Lower leg skin (tissue), 4 donors: ENCODE measurements at places on chromosomes 7 and 10.

DNA sequence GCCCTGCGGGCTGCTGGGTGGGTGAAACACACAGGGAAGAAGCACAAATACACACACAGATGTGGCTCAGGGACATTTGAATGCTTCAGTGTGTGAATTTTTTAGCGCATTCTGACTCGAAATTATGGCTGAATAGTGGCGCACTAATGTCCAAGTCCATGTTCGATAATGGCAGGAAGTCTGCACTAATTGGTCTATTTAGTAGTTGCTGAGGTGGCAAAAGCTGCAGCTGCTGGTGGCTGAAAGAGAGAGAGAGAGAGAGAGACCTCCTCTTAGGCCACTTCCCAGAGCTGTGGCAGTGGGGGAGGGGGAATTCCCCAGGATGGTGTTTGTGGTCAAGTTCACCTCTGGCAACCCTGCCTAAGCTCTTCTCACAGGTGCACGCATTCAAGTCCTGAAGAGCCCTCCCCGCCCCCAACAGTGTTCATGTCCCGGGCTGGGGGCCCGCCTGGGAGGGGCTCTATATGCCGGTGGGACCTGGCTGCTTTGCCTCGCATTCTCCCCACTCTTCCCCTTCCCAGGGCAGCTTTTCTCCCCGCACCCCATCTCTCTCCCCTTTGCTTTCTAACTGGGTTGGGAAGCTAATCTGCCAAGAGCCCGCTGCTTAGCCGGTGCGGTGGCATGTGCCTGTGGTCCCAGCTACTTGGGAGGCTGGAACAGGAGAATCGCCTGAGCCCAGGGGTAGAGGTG lies 6.0 kb upstream of the MNX1 start:
- no peak for DNase-seq

GRCh38 chr10:97689559-97690020 lies 2.5 kb upstream of the AVPI1 start:
- DNase-seq = peak; percentile 92

DNA sequence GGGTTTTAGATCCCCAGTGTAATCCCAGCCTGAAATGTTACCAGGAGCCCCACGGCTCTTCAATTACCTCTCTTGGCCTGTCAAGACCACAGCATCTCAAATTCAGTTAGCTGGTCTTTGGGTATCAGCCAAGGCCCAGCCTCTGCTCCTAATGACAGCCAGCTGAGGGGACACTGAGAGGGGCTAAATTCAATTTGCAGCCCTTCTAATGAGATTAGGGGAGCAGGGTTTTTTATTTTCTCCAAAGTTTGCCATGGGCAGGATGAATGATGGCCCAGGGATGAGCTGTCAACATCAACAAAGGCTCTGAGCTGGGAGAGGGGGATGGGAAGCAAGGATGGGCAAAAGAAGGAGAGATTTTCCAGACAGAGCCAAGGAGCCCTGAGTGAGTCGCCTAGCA lies 116.8 kb upstream of the TBX20 start:
- DNase-seq = no peak

- no peak for DNase-seq
These were observed 27.8 kb upstream of the TMEM178B start for GRCh38 chr7:141045842-141046620.
